Stimulated activated CD4-positive, alpha-beta T cell treated with anti-CD3 and anti-CD28 coated beads, TNF-alpha, amount 100 ng/mL, for 48 hours (primary cell): ENCODE measurements at places on chromosomes 12 and 14.

- DNase-seq, result no peak
Observed at GRCh38 chr12:76520348-76520747, 39.2 kb downstream of the OSBPL8 start.

DNA sequence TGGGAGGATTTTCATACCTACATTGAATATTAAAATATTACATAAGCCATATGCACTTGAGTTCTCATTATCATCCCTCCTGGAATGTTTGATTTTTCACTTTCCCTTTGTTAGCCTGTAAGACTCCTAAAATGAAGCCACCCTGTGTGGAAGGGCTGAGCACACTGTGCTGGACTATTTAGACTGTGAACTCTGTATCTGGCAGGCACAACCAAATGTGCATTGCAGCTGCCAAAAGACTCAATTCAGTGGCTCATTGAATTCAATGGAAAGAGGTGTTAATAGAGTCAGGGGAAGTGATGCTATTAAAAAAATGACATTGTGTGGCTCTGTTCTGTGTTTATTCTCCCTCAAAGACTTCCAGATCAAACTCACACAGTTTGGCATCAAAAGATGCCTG lies 111.1 kb downstream of the SMOC1 start:
- no peak for DNase-seq

DNA sequence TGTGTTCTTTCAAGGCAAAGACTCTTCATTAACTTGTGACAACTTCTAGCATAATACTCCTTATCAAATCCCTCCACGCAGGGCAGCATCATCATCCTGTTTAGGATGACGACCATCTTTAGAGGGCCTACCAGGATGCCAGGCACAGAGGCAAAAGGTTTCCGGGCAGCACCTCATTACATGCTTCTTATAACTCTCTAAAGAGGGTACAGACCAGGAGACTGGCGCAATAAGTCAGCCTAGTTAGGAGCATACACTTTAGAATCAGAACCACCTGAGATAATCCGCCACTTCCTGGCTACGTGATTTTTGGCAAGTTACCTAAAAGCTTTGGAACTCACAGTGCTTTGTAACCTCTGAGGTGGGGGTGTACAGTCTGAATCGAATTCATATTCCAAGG lies 136.0 kb upstream of the NOS1 start:
- no peak for DNase-seq

- DNase-seq, result no peak
Observed at GRCh38 chr12:127590868-127591267, 676.1 kb upstream of the TMEM132C start.

- no peak for DNase-seq
Observed at GRCh38 chr14:93033983-93034670, 81.6 kb downstream of the ITPK1 start.

- no peak for DNase-seq
Observed at GRCh38 chr12:52428121-52428520, 6.0 kb downstream of the KRT75 start.

DNA sequence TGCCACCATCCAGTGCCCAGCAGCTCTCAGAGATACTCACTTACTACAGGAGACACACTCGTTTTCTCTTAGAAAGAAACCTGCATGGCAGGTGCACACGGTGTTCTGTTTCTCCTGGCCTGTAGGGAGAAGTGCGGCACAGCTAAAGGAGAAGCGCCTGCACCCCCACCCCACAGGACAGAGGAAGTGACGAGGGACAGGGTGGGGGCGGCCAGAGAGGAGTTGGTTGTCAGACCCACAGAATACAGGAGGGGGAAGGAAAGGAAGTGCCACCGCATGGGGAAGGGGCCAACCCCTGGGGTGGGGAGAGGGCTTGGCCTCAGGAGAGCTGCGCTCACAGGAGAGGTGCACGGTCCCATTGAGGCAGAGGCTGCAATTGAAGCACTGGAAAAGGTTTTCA lies 8.8 kb downstream of the TNFRSF1A start:
- no peak for DNase-seq

DNA sequence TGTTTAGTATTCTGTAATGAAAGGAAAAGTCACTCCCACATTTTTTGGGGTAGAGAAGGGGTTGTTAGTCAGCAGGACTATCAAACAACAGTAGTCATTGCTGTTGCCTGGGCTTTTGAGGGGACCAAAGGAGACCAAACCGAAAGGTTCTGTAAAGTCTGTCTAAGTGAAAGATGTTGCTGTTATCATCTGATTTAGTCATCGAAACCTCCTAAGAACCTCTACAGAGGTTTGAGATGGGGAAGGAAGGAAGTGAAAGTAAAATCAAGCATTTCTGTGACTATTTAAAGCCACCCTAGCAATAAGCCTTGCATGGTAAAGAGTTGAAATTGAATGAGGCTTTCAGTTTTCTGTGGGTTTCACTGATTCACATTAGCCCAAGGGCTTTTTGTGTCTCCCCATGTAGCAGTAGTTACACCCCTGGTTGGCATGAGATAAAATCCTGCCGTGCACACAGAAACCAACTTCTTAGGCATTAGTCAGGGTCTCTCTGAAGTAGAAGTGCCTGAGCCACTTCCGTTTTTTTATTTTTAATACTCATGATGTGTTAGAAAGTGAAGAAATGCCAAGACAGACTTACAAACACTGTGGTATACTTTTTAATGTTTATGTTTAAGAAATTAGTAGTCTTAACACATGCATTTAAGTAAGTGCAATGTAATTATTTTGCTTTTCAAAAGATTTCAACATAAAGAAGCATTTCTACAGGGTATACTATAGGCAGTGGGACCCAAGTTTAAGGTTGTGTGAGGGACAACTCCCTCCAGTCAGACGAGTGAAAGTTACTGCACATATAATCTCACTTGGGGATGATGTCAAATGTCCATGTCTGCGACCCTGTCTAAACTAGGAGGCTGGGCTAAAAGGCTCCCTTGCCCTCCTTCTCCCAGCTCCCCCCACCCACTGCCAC lies 50.4 kb downstream of the DYRK2 start:
- DNase-seq, result peak; percentile 36

GRCh38 chr12:80818878-80819277 lies 102.2 kb downstream of the MYF5 start:
- no peak for DNase-seq

DNA sequence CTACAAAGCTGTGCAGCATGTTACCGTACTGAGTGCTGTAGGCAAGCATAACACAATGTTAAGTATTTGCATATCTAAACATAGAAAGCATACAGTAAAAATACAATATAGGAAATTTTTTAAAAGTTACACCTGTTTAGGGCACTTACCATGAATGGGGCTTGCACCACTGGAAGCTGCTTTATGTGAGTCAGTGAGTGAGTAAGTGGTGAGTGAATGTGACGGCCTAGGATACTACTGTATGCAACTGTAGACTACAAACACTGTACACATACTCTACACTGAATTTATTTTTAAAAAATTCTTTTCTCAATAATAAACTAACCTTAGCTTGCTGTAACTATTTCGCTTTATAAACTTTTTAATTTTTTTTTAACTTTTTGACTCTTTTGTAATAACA lies 82.1 kb upstream of the FSCB start:
- no peak for DNase-seq

DNA sequence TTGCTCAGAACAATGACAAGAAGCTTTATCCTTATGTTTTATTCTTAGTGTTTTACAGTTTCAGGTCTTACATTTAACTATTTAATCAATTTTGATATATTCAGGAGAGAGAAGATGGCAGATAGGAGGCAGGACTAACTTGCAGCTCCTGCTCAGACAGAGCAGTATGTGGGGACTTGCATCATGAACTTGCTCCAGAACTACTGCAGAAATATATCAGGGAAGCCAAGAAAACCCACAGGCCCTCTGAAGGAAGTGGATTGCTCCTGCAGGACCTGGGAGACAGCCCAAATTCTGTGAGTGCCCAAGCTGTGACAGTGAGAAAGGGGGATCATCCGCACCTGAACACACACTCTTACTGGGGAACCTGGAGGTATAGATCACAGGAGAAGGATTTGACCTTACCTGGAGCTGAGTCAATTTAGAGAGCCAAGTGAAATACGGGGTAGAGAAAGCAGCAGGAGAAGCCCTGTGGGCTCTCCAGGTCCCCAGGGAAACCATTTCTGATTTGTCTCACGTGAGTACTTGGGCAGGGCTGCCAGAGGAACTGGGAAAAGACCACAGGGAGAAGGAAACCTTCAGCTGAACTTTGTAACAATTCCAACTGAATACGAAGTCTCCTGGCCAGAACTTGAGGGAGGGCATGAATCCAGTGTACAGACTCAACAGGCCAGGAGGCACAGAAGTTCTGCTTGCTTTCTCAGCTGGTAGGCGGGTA lies 28.9 kb upstream of the TSPAN8 start:
- no peak for DNase-seq

DNA sequence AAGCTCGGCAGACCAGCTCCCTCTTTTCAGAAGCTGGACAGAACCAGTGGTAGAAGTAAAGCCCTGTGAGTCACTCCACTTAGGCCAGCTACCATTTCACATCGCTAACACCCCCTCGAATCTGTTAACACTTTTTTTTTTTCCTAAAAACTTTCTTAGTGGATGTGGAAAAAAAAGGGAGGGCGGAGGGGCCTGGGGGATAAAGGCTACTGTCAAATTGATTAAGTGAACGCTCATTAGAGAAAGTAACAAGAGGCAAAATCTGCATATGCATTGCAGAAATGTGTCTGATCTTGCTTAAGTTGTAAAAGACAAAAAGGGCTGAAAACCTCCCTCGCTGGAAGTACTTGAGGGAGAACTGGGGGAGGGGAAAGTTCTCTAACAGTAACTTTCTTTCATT lies 86.6 kb upstream of the OTX2 start:
- no peak for DNase-seq
